ENCODE measurements at places on chromosomes 13 and 19. TPM values are rescaled to one million over a fixed set of nuclear protein-coding genes. Genes with fewer than 3 reads are reported as not detected.

The S1PR2 gene
- 7.3 TPM for total RNA-seq

The EDNRB gene
- not detected for total RNA-seq

The KIR2DL1 gene
- total RNA-seq, result not detected

The GJB6 gene
- not detected for total RNA-seq

The ARL11 gene
- total RNA-seq, result 3.7 TPM

The RYR1 gene
- 1.5 TPM for total RNA-seq

The ETV2 gene
- 2.1 TPM for total RNA-seq

The ADPRHL1 gene
- total RNA-seq, result 16.9 TPM

The ZNF560 gene
- 2.4 TPM for total RNA-seq

The PCP2 gene
- total RNA-seq, result 1.0 TPM

- H3K36me3 ChIP-seq, result no peaks in the 10 kb centered on the region
- H3K4me1 ChIP-seq, result no peaks in the 10 kb centered on the region
- no peak overlapping the region for H3K4me3 ChIP-seq
- no peak for DNase-seq
- no peak overlapping the region for H3K27ac ChIP-seq
- H3K27me3 ChIP-seq, result no peaks in the 10 kb centered on the region
These were observed 289.4 kb downstream of the FOXO1 start for GRCh38 chr13:40376867-40377535.

GRCh38 chr13:93104270-93104669 lies 122.3 kb upstream of the GPC6 start:
- DNase-seq, result no peak
- no peak overlapping the region for H3K27ac ChIP-seq
- no peaks in the 10 kb centered on the region for H3K27me3 ChIP-seq
- H3K4me1 ChIP-seq, result no peaks in the 10 kb centered on the region
- no peaks in the 10 kb centered on the region for H3K36me3 ChIP-seq

DNA sequence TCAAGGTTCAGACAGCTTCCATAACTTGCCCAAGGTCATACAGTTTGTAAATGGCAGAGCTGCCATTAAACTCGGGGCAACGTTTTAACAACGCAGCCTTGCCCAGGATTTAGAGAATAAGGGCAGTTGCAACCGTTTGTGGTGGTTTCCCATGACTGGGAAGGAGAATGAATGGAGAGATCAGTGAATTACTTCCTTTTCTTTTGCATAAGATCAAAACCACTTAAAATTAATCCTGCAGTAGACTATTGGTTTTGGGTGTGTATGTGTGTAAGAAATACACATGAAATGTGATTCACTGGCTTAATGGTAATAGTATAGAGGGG lies 179.1 kb upstream of the MIR17HG start:
- no peaks in the 10 kb centered on the region for H3K27me3 ChIP-seq
- no peak overlapping the region for H3K27ac ChIP-seq
- no peak overlapping the region for H3K4me3 ChIP-seq
- H3K4me1 ChIP-seq, result no peaks in the 10 kb centered on the region
- DNase-seq, result no peak
- H3K36me3 ChIP-seq, result no peaks in the 10 kb centered on the region

DNA sequence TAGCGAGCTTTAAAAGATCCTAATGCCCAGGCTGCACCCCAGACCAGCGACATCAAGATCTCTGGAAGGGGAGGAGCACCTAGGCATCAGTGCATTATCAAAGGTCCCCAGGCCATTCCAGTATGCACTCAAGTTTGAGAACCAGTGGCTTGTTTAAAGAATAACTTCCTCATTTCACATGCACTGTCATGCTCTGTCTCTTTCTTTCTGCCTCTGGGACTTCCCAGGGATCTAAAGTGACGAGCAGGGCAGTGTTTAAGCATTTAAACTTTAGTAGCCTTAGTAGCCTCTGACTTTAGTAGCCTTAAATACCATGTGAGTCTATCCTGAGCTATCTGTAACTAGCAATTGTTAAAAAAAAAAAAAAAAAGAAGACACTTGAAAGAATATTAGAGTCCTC lies 8.9 kb upstream of the FARP1 start:
- no peaks in the 10 kb centered on the region for H3K27me3 ChIP-seq
- H3K4me3 ChIP-seq, result no peak overlapping the region
- H3K4me1 ChIP-seq, result no peaks in the 10 kb centered on the region
- no peak overlapping the region for H3K27ac ChIP-seq
- H3K36me3 ChIP-seq, result no peaks in the 10 kb centered on the region

GRCh38 chr19:48061401-48062344 lies 17.8 kb upstream of the CABP5 start:
- no peak for DNase-seq
- H3K27me3 ChIP-seq, result peaks cover 86% of the 10 kb centered on the region
- no peak overlapping the region for H3K27ac ChIP-seq

DNA sequence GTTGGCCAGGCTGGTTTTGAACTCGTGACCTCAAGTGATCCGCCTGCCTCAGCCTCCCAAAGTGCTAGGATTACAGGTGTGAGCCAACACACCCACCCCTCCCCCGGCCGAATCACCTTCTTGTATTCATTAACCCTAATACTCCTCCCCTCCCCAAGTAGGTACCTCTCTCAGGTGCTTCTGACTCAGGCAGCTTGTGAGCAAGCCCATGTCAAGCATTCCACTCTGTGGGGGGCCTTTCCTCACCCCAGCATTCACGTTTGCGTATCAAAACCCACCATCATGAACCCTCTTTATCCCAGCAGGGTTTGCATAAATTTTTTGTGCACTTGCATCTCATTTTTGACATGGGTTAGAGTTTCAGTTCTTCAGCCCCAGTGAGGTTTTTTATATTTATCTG lies 23.6 kb upstream of the RFXAP start:
- no peaks in the 10 kb centered on the region for H3K36me3 ChIP-seq
- no peaks in the 10 kb centered on the region for H3K27me3 ChIP-seq
- H3K4me1 ChIP-seq, result peaks cover 9% of the 10 kb centered on the region
- no peak overlapping the region for H3K27ac ChIP-seq
- no peak overlapping the region for H3K4me3 ChIP-seq

DNA sequence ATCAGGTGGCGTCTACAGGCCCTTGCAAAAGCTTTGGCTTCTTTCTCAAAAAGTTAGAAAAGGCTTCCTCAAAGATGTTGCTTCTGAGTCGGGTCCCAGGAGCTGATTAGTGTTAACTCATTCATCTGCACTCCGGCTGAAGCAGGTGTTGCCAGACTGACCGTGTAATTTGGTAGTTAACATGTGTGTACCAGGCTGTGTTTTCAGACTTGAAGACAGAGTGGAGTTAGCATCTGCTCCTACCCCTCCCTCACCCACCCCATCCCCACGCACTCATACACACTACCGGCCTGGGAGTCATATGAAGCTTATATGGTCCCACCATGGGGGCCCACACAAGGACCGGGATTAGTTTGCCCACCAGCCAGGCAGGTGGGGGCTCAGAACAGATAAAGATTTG lies 111.5 kb downstream of the DNAJC15 start:
- H3K27ac ChIP-seq, result no peak overlapping the region
- H3K4me3 ChIP-seq, result no peak overlapping the region
- no peaks in the 10 kb centered on the region for H3K36me3 ChIP-seq
- H3K27me3 ChIP-seq, result no peaks in the 10 kb centered on the region
- no peak for DNase-seq

DNA sequence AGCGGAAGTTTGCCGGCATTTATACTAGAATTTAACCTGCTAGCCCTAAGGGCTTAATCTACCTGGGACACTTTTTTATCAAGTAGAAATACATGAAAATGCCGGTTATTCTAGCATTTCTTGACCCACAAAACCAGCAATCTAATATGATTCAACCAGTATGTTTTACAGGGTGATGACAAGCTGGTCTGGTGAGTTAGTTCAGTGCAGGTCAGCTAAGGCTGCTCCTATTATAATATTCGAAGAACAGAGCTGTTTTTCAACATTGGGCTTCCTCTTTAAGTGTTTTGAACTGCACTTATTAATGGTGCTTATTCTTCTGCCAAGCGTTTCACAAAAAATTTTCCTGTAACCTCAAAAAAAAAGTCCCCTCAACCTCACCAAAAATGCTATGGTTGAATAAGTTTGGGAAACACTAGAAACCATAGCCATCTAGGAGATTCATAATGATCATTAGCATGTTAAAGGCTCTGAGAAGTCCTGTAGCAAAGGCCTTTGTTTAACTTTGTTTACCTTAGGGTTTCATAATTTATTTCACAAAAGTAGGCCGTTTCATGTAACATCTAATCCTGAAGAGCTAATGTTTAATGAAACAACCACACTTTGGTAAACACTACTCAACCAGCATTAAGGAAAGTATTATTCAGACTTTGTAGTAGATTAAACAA lies 526.6 kb downstream of the KLF12 start:
- no peaks in the 10 kb centered on the region for H3K27me3 ChIP-seq
- peaks cover 6% of the 10 kb centered on the region for H3K4me1 ChIP-seq
- no peak for DNase-seq

GRCh38 chr13:50244355-50244712 lies 229.1 kb downstream of the KCNRG start:
- peak; percentile 9 for DNase-seq
- peak overlapping the region; percentile 67 for H3K27ac ChIP-seq
- peaks cover 23% of the 10 kb centered on the region for H3K4me1 ChIP-seq
- H3K4me3 ChIP-seq, result no peak overlapping the region
- no peaks in the 10 kb centered on the region for H3K27me3 ChIP-seq

DNA sequence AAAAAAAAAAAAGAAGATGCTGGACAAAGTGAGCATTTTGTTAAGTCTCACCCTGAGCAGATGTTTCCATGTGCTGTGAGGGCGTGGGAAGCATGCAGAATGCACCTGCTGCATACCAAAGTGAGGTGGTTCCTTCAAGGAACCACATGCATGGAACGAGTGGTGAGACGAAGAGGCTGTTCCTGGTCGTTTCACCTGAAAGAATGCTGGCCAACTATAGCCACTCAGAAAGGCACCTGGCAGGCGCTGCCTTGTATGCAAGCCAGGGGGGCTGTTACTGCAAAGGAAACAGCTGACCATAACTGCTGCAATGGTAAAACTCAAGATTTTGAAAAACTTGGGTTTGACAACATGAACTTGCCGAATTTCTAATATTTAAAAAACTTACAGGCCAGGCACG lies 14.7 kb downstream of the MIER2 start:
- no peaks in the 10 kb centered on the region for H3K27me3 ChIP-seq
- peaks cover 24% of the 10 kb centered on the region for H3K36me3 ChIP-seq
- no peak overlapping the region for H3K27ac ChIP-seq
- no peaks in the 10 kb centered on the region for H3K4me1 ChIP-seq
- no peak for DNase-seq

DNA sequence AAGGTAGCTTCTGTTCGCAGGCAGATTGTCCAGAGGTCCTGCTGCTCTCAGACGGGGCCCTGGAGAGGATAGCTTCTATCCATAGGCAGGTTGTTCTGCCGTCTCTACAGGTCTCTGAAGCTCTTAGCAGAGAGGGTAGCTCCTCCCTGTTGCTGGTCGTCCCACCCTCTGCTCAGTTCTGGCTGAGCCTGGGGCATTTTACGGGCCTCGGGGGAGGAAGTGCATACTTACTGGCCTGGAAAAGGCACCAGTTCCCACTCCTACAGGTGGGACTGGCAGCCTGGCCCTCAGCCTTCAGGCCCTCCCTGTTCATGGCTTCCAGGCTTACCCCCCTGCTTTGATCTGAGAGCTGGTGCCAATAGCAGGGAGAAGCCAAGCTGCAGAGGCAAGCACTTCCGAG lies 42.3 kb downstream of the USPL1 start:
- no peaks in the 10 kb centered on the region for H3K4me1 ChIP-seq
- H3K4me3 ChIP-seq, result no peak overlapping the region
- no peaks in the 10 kb centered on the region for H3K27me3 ChIP-seq
- H3K36me3 ChIP-seq, result peaks cover 19% of the 10 kb centered on the region

DNA sequence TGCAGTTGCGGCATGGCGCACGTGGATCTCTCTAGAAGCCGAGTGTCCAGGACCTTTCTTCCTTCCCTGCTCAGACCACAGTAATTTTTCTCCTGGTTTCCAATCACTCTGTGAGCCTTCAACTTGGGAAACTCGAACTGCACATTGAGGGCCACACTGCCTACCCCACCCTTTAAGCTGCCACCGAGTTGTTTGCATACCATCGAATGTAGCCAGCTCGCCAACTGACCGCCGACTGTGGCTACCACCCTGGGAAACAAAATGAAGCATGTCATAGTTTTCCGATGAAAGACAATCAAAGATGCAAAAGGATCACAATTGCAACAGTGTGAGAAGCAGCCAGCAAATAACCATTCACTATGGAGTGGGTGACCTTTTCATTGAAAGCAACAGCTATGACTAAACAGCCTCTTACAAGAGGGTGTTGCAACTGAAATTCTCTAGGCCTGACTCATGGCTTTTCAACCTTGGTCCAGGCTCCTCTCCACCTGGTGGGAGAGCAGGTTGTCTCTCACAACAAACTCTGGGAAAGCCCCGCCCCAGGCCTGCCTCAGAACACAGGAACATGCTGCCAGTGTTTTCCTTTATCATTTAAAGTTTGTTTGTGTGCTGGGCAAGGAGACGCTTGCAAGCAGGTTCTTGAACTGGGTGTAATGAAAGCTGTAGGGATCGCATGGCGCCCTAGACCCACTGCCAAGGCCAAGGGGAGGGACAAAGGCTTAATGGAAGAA lies 141.7 kb upstream of the SERP2 start:
- no peaks in the 10 kb centered on the region for H3K27me3 ChIP-seq
- no peak overlapping the region for H3K4me3 ChIP-seq
- peak; percentile 98 for DNase-seq
- H3K27ac ChIP-seq, result peak overlapping the region; percentile 99

GRCh38 chr13:57627663-57628062 lies 3.9 kb upstream of the PCDH17 start:
- H3K4me3 ChIP-seq, result no peak overlapping the region
- no peaks in the 10 kb centered on the region for H3K27me3 ChIP-seq
